CD4-positive, alpha-beta T cell treated with Interleukin-4 for 4 hours (primary cell): ENCODE measurements at places on chromosomes 2 and 18.

DNA sequence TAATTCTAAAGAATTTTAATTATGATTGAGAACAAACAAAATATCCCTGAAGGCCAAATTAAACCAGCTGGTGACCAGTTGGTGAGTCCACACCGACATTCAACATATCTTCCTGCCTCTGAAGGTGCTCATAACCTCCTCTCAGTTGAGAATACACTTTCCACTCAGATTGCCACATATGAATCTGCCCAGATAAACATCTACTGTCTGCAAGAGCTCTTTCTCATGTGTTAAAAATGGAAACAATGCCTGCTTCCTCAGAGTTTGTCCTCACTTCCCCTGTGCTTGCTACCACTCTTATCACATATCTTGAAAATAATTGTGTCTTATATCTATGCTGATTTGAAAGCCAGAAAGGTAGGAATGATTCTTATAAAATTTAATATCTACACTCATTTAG is 177.7 kb upstream of the GULP1 start:
- DNase-seq, result no peak

- no peak for DNase-seq
Measured at GRCh38 chr2:142286618-142287017, 155.8 kb upstream of the LRP1B start.

- no peak for DNase-seq
Measured at GRCh38 chr2:47782381-47782670, 619 bp upstream of the MSH6 start.

DNA sequence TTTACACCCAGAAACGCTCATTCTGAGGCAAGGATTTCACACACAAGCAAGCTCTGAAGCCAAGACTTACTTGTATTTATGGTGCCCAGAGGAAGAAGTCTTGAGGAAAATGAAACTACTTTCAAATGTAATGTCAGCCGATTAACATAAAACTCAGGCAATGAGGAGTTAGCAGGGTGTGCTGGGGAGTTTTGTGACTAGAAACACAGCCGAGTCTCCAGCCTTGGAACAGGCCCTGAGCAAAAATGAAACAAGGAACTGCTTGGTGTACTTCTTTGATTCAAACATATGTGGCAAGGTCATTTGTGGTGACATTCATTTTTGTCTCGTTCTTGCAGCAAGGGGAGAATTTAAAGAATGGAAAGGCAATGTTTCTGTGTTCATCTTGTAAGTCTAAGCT is 4.5 kb downstream of the DYTN start:
- no peak for DNase-seq

GRCh38 chr2:58369594-58369993 is 128.5 kb upstream of the FANCL start:
- no peak for DNase-seq

- no peak for DNase-seq
Measured at GRCh38 chr2:105911425-105911824, 166.7 kb downstream of the NCK2 start.

DNA sequence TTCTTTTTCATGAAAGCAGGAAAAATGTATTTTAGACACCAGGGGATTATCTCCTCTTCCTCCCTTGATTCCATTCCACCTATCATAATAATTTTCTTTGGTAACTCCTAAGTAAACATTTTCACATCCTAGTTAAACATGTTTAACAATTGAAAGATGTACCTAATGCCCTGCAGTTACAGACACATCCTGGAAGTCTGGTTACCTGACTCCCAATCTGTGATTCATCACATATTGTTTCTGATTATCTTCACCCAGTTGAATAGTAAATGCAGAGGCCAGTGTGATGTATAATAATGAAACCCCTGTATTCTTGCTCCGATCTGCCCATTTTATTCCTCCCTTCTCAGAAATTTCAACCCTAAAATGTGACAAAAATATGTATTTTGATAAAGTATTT is 1237.6 kb upstream of the LRRTM1 start:
- DNase-seq, result no peak

DNA sequence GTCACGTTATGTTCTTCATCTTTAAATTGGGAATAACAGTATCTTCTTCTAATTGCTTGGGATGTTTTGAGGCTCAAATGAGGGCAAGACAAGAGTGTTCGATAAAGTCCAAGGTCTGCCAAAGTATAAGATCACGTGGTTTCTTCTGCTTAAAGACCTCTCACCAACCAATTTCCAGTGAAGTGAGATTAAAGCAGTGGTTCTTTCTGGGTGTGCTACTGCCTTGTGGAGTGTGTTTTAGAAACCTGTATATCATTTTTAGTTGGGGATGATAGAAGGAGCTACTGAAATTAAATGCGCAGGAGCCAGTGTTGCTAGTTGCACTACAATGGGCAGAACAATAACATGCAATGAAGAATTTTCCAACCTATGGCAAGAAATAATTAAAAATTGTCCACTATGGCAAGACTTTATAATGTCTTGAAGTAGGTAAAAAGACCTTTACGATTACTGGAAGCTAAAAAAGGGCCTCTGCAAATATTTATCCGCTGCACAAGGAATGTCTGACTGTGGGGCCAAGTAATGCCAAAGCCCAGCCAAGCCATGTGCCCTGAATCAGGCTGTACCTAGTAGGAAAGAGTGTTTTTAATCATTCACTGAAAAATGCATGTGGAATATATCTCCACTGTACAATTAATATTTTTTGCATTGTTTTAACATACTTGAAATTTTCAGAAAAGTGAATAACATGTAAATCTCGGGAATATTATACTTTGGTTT is 244.5 kb upstream of the REG3G start:
- DNase-seq, result no peak

GRCh38 chr2:43309935-43310334 is 83.5 kb upstream of the ZFP36L2 start:
- no peak for DNase-seq

DNA sequence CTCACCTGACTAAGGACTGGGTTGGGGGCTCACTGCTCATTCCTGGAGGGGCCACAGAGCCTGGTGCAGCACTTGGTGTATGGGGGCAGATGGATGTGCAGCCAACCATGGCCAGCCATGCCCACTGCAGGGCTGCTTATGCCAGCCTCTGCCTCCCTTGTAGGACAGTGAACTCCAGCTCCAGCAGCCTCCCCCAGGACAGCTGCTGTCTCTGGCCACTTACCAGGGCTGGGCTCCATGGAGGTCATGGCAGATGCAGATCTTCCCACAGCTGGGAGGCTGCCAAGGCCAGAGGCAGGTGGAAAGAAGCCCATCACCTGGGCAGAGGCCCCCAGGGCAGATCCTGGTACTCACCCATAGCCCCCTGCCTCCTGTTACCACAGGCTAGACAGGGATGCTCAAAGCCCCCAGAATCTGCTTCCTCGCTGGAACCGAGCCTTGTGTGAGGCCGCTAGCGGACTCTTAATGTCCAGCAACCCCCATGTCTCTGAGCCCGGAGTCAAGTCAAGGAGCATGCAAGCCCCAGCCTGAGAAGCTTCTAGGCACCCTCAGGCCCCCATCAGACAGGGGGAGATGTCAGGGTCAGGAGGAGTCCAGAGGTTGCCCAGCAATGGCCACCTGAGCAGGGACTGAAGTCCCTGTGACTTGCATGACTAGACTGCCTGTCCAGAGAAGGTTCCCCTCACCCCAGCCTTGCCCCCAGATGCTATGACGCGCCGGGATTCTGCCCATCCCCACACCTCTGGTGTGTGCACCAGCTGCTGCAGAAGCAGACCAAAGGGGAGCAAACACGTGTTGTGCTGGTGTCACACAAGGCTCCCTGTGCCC is 123.6 kb downstream of the TWIST2 start:
- no peak for DNase-seq

DNA sequence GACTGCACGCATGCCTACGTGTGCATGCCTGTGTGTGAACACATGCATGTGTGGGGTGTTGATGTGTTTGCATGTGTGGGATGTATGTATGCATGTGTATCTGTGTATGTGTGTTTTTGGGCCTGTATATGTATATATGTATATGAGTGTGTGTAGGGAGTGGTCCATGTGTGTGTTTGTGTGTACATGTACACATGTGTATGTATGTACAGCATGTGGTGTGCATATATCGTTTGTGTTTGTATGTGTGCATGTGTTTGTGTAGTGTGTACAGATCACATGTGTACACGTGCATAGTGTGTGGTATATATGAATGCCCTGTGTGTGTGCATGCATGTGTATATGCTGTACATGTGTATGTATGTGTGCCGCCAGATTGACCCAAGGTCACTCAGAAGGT is 54.2 kb upstream of the ASB18 start:
- no peak for DNase-seq

DNA sequence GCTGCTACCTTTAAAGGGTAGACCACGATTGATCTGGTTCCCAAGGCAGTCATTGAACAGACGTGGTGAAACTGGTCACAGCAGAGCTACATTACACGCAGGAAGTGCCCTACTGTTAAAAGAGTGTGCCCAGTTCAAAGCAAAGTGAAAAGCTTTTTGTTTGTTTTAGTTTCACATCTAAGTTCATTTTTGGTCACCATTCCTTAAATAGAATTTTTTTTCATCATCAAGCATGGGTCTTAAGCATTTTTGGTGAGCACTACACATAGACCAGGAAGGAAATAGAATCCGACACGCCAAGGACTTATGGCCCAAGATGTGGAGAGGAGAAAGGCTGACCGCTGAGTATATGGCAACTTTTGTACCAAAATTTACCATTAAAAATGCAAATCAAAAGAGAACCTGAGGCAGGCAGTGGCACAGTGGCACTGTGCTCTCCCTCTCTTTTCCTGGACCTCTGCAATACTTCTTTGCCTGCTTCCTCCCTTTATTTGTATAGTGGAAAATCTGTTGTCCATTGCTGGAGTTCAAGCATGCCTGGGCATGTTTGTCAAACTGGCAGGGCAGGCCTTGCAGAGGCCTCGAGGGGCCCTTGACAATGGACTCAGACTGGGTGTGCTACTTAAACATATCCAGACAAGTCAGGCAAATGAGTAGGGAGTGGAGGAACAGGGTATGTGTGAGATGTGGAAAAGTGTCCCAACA is 42.6 kb upstream of the HNRNPA3 start:
- DNase-seq, result no peak
